ENCODE measurements at places on chromosomes 7 and 10.
A peak's percentile ranks its signal among the peaks of the same experiment; 100 is the strongest.

DNA sequence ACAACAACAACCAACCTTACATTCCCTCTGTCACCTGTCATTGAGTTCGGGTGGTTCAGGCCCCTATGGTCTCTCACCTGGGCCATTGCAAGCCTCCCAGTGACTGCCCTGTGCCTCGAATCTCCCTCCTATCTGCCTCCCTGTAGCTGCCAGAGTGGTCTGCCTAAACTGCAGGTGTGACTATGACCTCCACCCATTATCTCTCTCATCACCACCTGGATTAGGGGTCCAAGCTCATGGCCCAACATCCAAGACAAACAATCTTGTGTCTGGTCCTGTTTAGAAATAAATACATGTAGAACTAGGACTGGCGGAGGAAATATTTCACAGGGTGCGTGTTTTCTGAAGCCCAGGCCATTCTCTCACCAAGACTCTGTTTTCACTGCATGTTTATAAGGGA lies 146.6 kb downstream of the HERPUD2 start:
- no peak for DNase-seq

DNA sequence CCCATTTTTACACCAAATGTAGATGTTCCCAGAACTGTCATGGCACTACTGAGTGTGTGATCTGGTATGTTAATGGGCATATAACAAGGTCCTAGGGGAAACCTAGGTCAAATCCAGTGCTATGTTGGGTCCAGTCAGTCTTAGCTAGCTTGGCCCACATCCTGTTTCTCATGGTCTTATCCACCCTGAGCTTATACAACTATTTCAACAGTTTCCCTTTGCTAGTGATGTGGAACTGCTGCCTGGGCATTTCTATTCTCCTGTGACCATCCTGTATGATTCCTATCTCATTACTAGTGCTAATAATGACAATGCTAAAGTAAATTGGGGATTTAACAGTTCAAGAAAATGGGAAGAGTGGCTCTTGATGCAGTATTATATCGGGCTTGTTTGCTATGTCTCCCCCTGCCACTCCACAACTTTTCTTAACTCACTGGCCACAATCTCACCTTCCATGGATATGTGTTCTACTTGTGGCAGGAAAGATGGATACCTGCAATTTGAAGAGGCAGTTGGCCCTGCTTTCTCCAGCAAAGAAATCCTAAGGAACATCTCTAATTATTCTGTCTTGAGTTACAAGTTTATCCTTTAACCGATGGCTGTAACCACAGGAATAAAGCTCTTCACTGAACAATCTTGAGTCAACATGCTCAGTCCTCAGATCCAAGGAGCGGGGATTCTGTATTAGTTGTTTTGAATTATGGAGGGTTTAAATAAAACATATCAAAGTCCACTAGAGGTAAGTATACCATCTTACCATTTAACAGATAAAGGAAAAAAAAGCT lies 707.8 kb downstream of the XPNPEP1 start:
- DNase-seq = no peak

GRCh38 chr7:24384362-24385030 lies 100.5 kb downstream of the NPY start:
- no peak for DNase-seq

DNA sequence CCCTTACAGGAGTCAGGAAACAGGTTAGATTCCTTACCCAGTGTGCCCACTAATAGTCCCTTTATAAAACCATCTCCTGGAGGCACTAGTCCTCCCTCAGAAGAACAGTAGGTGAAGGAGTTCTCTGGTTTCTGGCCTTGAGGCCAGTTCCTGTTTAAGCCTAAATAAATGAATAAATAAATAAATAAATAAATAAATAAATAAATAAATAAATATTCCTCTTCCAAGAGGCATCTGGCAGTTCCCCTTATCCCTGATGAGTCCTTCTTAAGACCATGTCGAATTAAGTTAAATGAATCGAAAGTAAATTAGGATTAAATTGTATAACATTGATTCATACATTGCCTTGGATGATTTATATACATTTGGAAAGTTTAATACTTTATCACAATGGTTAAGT lies 223.3 kb downstream of the PCDH15 start:
- no peak for DNase-seq

DNA sequence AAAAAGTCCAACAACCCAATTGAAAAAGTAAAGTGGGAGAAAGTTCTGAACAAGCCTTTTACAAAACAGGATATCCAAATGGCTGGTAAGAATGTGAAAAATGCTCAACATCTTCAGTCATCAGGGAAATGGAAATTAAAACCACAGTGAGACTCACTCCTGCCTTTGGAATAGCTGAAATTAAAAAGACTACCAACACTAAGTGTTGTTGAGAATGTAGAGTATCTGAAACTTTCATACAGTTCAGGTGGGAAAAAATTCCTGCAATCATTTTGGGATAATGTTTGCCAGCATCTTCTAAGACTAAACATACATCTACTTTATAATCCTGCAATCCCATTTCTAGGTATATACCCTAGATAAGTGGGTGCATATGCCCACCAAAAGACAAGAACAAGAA lies 395.1 kb downstream of the GRID1 start:
- DNase-seq = no peak

GRCh38 chr7:128302139-128302538 lies 41.6 kb downstream of the RBM28 start:
- DNase-seq = no peak

DNA sequence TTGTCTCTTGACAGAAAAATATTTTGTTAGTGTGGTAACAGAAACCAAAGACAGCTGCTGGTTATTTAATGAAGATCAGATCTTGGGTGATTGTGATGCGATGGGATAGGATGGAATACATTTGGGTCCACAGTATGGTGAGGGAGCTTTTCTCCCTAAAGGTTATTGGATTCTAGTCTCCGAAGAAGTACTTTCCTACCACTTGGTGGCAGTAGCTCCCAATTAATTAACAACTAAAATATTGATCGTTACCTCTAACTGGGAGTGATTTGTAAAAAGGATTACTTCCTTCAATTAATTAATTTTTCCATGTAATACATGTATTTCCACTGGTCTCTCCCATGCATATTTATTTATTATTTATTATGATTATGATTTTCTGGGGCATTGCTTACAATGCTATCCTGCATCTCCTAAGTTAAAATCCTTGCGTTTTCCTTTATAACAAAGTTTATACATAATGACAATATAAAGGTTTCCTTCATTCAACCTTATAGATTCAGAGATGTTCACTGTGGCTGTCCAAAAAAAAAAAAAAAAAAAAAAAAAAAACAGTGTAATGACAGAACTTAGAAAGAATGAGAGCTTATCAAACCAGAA lies 25.6 kb downstream of the TMEM196 start:
- peak; percentile 44 for DNase-seq

DNA sequence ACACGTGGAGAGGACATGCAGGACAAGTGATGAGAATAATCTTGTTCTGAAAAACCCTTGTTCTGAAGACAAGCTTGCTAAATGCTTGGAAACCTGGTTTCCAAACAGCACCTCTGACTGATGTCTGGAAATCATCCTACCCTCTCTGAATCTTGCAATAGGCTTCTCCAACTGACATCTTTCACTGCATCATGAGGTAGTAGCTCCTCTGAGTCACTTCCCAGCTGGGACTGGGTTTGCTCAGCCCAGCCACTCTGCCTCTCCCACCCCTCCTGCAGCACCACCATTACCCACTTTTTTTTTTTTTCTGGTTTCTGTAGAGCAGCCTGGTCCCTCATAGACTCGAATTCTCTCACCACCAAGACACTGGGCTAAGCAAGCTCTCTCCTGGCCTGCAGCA lies 919.8 kb downstream of the GRID1 start:
- no peak for DNase-seq

DNA sequence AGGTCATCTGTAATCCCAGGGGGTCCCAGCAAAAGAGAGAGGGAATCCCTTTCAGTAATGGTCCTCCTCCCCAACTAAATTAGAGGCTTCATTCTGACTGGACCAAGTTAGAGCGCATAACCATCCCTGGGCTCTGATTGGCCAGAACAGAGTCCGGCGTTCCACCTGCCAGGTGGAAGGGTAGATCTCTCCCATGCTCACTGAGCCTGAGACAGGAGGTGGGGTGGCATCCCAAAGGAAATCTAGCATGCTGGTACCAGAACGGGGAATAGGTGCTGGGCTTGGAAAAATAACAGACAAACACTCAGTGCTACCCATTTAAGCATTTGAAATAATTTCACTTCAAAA lies 21.0 kb upstream of the TSPAN33 start:
- no peak for DNase-seq

GRCh38 chr7:1678571-1679325 lies 8.7 kb downstream of the ELFN1 start:
- no peak for DNase-seq

DNA sequence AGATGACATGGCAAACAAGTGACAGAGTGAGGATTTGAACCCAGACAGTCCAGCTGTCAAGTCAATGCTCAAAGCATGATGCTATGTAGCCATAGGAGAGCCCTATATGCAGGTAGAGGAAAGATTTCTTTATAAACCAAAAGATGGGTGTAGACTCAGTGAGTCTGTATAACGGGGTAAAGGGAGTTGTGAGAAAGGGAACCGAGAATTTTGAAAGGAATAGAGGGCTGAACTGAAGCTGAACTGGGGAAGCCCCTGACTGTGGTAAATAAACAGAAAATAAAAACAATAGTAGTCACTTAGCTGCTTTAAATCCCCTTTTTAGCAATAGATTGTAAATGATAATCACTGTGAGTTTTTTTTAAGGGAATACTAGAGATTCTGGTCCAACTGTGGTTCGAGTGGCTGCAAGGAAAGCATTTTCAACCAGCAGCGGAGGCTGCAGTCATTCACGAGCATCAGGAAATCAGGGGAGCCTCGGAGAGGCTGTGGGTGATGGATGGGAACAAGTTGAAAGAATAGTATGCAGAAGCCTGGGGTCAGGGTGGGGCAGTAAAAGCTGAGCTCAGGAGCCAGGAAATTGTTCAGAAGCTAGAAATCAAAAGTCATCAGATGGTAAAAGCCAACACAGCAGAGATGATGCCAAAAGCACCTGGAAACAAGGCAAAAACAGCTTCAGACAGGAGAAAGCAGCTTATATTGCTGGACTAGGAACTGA lies 393.5 kb downstream of the GFRA1 start:
- DNase-seq = no peak

GRCh38 chr10:19772972-19773371 lies 43.3 kb upstream of the PLXDC2 start:
- no peak for DNase-seq

DNA sequence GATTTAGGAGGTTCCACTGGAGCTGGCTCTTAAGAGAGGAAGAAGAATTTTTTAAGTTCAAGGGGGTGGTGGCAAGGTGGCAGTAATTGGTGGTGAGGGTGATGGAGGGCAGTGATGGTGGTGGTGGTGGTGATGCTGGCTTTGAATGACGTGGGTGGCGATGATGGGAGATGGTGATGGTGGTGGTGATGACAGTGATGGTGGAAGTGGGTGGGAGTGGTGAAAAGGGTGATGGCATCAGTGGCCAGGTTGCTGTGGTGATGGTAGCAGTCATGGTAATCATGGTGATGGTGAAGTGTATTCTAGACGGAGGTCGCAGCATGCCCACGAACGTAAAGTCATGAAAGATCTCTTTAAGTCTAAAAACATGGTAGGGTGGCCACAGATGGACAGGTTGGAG lies 197.3 kb downstream of the PTEN start:
- no peak for DNase-seq

- DNase-seq = no peak
Observed at GRCh38 chr10:55873485-55873884, 487.6 kb downstream of the ZWINT start.

GRCh38 chr7:94336009-94336408 lies 58.7 kb upstream of the COL1A2 start:
- DNase-seq = no peak

DNA sequence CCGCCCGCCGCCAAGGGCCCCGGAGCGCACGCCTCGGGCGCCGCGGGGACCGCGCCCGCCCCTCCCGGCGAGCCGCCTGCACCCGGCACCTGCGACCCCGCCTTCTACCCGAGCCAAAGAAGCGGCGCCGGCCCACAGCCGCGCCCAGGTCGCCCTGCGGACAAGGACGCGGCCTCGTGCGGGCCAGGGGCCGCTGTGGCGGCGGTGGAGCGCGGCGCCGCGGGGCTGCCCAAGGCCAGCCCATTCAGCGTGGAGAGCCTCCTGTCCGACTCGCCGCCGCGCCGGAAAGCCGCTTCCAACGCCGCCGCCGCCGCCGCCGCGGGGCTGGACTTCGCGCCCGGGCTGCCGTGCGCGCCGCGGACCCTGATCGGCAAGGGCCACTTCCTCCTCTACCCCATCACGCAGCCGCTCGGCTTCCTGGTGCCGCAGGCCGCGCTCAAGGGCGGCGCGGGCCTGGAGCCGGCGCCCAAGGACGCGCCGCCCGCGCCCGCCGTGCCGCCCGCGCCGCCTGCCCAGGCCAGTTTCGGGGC lies 3.5 kb downstream of the UNCX start:
- no peak for DNase-seq

DNA sequence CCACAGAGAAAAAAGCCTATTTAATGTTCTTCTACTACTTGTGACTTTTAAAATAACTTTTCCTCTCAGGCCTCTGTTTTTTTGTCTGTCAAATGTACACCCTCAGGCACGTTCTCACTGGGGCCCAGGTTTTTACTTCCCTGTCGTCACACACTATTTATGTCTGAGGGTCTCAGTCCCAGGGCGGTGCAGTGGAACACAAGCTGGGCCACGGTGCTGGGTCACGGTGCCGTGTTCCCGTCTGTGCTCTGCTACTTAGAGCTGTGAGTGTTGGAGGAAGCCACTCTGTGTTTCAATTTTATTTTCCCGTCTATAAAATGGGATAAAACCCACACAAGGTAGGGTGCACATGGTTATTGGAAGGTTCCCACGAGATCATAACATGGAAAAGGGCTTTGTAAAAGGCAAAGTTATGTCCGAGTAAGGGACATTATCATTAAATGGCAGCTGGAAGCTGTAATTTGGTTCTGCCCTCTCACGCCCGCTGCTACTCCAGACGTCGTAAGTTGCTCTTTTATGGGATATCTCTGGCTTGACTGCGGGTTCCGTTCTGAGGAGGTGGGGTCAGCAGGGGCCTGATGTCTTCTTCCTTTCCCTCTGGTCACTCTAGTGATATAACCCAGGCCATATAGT lies 25.2 kb downstream of the ZNF775 start:
- no peak for DNase-seq

DNA sequence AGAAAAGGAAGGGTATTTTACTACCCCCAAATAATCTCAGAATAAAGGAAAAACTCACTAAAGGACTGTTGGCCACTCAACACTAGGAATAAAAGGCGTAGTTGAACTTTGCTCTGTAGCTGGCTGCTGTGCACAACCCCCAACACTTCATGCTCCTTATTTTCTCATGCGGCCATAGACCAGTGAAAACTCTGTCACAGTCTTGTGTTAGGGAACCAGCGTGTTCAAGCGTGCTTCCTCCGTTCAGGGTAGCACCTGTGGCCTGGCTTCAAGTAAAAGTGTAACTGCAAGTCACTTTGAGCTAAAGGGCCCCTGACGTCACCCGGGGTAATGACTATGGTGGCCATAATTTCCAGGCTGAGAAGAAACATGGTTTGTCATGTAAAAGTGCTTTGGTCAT lies 27.0 kb downstream of the BLNK start:
- no peak for DNase-seq
